Activated naive CD4-positive, alpha-beta T cell treated with anti-CD3 and anti-CD28 coated beads, Interleukin-2, amount 10 ng/mL, durations not matched to agents 7 days and 5 days (primary cell): ENCODE measurements at places on chromosomes 2 and 18.
A peak's percentile ranks its signal among the peaks of the same experiment; 100 is the strongest.

DNA sequence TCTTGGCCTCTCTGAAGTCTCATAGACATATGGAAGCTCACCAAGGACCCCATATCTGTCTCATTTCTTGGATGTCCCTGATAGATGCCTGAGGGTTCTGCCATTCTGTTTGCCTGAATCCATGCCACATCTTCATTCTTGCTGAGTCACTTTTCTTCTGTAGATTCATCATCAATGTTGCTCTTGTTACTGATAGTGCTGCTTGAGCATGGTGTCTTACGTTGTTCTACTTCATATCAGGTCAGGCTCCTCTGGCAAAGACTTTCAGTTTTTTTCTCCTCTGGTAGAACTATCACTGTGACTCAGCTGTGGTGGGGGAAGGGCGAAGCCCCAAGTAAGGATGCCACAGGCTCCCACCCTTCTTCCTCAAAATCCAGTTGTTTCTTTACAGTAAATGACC is 885.2 kb downstream of the DCDC2C start:
- no peak for DNase-seq

- DNase-seq: no peak
These were observed 60.0 kb downstream of the MAPK4 start for GRCh38 chr18:50619861-50620275.

DNA sequence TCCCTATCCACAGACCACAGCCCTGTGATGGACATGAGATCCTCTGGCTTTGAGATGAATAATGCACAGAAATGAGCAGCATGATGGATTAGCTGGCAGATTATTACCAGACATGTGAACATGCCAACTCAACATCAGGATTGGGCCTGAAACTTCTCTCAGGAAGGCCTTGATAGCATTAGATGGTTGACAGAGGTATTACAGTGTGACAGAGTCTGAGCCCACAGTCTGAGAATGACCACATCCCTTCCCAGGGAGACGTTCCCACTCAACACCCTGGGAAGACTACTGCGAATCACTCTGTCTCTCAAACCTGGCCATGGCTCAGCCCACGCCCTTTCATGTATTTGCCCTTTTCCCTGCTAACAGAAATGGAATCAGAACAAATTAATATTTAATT is 66.9 kb downstream of the BCL11A start:
- DNase-seq: no peak

DNA sequence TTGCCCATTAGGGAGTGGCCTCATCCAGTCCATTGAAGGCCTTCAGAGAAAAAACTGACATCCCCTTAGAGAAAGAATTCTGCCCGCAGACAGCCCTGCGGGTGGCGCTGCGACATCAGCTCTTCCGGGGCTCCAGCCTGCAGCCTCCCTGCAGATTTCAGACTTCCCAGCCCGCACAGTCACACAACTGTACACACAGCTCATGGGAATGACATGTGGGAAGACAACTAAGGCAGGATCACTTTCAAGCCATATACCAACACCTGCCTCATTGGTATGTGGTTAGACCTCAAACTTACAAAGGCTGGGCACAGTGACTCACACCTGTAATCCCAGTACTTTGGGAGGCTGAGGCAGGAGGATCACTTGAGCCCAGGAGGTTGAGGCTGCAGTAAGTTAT is 24.8 kb upstream of the TUBB6 start:
- DNase-seq: no peak

DNA sequence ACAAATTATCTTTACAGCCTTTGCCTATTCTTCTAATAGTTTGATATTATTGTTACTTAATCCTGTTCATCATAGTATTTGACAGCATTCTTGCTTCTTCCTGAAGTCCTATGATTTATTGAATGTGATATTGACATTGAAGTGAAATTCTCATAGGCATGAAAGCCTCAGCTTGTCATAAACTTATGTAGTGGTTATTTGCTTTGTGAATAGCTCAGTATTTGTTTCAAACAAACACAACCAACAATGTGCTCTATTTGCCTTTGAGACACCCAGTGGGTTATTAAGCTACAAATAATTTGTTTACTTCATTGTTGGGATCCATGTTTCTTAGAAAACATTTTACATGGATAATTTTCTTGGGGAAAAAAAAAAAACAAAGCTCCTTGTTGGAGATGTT is 57.2 kb downstream of the TTC39C start:
- DNase-seq: no peak

DNA sequence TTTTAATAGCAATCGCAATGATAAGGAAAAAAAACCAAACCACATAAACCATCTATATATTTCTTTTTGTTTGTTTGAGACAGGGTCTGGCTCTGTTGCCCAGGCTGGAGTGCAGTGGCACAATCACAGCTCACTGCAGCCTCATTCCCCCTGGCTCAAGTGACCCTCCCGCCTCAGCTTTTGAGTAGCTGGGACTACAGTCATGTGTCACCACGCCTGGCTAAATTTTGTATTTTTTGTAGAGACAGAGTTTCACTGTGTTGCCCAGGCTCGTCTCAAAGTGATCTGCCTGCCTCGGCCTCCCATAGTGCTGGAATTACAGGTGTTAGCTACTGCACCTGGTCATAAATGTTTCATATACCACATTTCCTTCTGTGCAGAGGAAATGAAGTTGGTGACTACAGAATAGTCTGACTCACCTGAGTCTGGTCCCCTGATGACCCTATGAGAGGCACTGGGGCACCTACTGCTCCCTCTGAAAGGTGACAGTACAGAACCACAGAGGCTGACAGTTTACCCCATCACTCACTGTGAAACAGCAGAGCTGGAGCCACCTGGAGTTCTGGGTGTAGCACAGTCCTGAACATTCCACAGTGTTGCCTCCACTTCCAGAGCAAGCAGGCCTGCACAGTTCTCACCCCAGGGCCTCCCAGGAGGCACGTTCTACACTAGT is 183.7 kb upstream of the PXDN start:
- no peak for DNase-seq

- DNase-seq: no peak
These were observed 1075.3 kb downstream of the LRP1B start for GRCh38 chr2:141055531-141055930.

GRCh38 chr2:238320648-238321281 is 447 bp downstream of the TRAF3IP1 start:
- DNase-seq: peak; percentile 44

DNA sequence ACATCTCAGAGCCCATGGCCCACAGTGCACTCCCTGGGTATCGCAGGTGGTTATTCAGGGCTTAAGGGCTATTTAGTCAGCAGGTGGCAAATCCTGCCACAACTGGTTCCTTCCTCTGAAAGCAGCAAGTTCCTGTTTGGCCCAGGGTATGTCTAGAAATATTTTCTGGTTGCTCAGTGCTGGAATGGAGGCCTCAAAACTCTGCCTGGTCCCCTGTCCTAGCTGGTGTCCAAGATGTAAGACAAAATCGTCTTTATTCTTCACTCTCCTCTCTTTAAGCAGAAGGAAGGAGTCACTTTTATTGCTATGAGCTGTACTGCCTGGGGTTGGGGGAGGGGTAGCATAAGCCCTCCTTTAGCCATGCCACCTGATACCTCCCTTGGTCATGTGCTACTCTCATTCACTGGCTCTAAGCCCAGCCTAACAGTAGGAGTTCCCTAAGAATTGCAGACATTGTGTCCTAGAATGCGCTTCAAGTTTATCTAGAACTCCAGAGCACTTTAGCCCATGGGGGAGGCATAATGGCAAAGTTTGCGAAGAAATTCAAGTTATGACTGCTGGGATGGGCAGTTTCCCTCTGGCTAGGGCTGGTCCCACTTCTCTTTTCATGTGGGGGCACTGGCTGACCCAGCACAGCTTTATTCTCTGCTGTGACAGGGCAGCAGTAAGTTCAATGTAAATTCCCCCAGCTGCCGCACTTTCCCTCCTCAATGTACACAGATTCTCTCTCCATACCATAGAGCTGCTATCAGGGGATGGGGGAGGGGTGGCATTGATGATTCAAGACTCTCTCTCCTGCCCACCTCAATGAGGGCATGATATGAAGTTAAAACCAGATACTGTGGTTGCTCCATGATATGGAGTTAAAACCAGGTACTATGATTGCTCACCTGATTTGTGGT is 27.1 kb upstream of the CWC22 start:
- DNase-seq: no peak

- no peak for DNase-seq
These were observed 3.0 kb downstream of the PROC start for GRCh38 chr2:127421116-127421800.

DNA sequence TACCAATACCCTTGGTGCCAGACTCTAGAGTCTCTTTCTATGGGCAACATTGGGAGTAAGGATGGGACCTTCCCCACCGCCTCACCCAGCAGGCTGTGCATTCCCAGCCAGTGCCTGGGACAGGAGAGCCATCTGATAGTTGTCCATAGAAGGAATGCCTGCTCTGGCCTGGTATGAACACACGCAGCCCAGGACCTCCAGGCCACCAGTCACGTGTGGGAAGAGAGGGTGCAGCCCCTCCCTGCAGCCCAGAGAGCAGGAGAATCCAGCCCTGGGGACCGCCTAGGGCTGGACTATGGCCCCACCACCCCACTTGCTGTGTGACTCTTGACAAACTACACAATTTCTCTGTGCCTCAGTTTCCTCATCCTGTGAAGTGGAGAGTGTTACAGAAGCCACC is 52.5 kb upstream of the ID2 start:
- no peak for DNase-seq

DNA sequence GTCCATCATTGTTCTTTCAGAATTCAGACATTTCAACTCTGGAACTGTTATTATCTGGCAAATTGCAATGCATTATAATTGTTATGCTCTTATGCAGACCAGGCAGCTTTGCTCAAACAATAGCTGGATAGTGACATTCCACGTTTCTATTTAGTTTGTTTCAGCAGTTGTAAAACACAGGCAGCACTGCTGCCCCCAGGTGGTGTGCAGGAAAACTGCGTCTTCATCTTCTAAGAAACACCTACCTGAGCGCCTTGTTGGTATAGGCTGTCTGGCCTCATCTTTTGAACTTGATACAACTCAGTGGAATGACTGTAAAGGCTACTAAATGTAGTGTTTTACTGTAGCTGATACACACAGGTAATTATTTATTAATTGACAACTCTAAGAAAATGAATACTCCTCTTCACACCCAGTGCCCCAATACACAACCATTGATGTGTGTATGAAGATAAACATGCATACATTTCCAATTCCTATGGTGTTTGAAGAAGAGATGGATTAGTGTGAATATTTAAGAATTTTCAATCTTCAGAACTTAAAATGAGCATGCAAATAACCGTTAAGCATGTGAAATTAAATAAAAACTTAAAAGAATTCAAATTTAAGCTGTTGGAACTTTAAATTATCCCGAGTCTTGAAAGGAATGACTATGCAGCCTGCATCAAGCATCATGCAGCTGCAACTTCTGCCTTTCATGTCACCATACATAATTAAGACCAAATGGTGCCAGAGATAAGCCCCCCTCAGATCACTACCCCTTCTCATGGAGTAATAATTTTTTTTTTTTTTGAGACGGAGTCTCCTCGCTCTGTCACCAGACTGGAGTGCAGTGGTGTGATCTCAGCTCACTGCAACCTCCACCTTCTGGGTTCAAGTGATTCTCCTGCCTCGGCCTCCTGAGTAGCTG is 85.6 kb downstream of the CD8B2 start:
- DNase-seq: peak; percentile 39

DNA sequence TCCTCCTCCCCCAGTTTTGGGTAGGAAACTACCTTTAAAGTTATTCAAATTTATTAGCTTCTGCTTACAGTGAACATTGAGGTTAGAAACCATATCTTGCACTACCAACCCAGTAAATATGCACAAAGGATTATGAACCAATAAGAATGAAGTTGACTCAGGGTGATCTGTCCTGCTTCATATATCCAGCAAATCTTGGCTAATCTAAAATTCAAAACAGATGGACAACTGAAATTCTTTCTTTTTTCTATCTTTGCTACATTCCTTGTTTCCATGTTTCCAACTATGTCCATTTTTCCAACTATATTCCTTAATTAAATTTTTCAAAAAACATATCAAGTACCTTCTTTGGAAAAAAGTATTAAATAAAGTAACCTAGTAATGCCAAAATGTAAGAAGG is 149.3 kb downstream of the FAM124B start:
- DNase-seq: no peak

- peak; percentile 89 for DNase-seq
These were observed 810 bp upstream of the RBFA start for GRCh38 chr18:80033181-80034067.

DNA sequence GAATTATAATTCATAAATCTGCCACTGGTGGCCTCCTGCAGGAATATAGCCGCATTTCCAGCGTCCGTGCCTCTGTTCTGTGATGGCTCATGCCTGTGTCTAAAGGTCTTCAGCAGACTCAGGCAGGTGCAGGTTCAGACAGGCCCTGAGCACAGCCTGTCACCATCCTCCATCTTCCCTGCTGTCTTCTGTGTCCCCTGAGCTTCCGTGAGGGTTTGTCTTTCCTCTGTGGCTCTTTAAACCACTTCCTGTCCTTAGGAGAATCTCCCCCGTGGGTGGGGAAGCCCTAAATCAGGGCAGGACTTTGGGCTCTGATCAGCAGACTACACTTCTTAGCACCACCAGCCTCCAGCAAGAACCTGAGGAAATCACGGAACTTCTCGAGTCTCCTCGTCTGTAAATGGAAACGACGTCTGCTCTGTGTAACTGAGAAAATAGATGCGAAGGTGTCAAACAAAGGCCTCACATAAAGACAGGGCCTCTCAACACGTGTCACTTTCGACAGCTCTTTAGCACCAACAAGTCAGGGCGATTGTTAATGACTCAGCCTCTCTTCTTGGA is 24.1 kb upstream of the NFATC1 start:
- peak; percentile 42 for DNase-seq

DNA sequence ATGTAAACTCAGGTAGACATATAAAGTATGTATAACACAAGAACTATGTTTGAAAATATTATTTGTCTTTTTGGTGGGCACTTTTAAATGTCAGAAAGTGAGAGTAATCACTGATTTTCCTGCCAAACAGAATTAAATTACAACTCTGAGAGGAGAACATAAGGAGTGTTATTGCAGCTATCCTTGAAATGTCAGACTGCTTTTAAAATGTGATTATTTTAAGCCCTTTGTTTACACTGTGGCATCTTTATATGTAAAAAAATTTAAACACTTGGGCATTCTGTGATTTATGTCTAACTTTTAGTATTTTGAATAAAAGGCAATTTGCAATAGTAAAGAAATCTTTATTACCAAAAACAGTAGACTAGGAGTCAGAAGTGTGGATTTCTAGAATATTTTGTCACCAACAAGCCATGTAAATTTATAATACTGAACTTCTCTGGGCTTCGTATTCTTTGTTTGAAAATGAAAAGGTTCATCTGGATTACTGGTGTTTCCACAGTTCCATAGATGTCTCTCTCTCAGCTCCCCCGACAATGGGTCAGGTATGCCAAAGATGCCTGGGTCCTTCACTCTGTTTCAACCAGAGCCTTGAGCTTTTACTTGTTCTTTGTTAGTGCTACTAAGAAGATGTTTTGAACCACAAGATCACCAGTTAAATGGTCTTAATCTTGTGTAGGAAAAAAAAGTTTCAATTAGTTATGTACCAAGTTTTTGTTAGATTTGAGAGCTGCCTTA is 38.8 kb downstream of the GULP1 start:
- no peak for DNase-seq
